Erythroblast (primary cell): ENCODE measurements at places on chromosomes 12 and 14.

GRCh38 chr12:106425061-106425702 lies 67.6 kb downstream of the POLR3B start:
- no peak for DNase-seq

DNA sequence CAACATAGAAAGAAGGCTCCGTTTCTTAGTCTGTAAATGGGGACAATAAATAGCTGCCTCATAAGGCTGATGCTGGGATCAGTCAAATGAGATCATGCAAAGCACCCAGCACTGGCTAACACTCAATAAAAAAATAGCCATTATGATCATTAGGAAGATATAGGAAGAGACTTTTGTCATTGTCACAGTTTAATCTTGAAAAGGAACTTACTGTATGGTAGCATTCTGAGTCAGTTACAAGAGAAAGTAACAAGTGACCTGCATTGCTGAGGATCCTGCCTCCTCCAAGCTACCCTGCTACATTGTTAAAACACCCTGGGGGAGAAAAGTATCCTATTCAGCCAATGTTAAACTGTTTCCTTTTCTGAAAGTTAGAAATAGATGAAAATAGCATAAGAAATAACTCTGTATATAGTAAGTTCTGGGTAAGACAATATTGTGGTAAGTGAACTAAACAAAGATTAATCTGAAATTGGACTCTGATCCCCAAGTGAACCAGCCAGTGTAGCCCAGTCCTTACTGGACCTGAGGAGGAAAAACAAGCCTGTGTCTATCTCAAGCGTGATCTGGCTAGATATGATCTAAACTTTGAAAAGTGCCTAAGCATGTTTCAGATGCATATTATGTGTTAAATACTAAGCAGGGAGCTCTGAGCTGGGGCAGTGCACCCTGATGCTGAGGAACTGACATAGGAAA lies 3.6 kb upstream of the NUDT4 start:
- peak; percentile 75 for DNase-seq

GRCh38 chr12:89075880-89076540 lies 276.3 kb downstream of the DUSP6 start:
- no peak for DNase-seq

GRCh38 chr12:127355061-127355841 lies 911.7 kb upstream of the TMEM132C start:
- no peak for DNase-seq

DNA sequence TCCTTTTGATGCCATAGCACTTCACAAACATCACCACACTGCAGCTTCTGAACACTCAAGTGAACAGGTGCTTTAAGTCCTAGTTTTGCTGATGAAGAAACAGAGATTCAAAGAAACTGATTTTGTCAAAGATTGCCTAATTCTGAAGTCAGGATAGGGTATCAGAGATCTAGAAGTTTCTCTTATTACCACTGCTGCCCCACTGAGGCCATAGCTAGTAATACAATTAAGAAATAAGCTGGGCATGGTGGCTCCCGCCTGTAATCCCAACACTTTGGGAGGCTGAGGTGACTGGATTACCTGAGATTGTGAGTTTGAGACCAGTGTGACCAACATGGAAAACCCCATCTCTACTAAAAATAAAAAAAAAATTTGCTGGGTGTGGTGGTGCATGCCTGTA lies 458.3 kb upstream of the SEL1L start:
- DNase-seq, result peak; percentile 4

GRCh38 chr14:58488550-58488949 lies 61.0 kb downstream of the KIAA0586 start:
- DNase-seq, result no peak

DNA sequence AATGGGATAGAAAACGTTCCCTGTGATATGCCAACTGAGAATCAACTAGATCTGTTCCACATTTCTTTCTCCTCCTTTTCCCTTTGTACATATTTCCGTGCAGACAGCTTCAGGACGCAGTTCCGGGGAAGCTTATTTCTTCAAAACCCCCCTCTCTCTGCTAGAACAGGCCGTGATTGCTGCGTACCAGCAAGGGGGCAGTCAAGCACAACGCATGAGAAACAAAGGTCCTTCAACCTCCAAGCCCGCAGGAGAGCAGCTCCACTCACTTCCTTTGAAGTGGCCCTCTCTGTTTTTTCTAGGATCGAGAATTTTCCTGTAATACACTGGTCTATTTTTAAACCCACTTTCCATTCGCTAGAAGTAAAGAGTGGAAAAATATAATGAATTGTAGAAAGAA lies 80.8 kb downstream of the ZNF664 start:
- DNase-seq, result peak; percentile 30

DNA sequence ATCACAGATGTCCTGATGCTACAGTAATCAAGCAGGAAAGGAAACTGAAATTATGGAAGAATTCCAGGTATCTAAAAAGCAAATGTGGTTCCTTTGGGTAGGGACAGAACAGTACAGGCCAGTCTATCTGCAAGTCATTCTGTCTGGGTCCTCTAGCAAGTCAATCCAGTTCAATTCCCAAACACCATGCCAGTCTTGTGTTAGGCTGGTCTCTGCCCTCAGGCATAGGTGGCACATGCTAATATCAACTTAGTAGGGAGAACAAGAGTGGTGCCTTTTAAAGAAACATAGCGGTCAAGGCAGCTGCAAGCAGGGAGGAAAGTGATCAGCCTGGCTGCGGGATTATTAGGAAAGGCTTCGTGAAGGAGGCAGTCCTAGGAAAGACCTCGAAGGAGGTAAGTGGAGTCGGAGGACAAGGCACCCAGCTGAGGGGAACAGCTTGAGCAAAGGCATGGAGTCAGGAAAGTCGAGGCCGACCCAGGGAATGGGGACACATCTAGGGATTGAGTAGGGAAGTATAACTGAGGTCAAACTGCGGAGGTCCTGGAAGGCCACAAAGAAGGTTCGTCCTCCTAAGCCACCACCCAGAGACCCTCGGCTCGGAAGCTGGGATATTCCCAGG lies 3.8 kb upstream of the PLEKHG6 start:
- DNase-seq, result no peak

GRCh38 chr12:70948236-70948975 lies 27.9 kb upstream of the PTPRR start:
- DNase-seq, result no peak

GRCh38 chr14:60206837-60207533 lies 41.8 kb upstream of the DHRS7 start:
- DNase-seq, result no peak

DNA sequence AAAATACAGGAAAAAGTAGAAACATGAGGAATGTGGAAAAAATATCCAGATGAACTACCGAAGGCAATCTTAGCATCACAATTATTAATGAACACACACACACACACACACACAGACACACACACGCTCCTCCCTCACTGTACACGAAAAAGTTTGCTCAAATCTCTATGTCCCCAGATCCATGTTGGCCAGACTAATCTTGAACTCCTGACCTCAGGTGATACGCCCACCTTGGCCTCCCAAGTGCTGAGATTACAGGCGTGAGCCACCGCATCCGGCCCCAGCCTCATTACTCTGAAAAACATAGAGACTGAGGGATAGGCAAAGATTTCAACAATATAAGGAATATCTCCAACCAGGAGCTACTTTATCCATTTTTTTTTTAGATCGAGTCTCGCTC lies 17.2 kb downstream of the PITPNM2 start:
- DNase-seq, result no peak

GRCh38 chr14:26163761-26164160 lies 434.1 kb downstream of the NOVA1 start:
- peak; percentile 0 for DNase-seq

DNA sequence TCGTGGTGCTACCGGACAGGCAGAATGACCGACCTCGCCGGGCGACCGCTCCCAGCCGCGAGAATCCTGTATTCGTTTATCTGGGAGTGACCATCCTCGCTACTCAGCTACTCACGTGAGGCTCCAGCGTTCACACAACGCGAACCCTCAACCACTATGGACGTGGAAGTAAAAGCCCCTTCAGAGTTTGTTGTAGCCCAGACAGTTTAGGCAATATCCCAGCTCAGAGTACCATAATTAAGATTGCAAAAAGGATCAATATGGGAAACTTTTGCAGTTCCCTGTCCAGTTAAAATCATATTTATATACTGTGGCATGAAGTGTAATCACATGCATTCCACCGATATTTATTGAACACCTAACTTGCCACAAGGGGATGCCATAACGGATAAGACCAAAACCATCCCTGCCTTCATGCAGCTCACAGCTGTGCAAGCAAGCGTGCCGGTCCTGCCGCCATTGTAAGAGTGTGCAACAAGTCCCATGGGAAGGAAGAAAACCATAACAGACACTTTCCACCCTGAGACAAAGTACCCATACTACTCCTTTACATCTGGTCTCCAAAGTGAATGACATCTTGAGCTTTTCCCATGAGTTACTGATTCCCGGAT lies 938 bp upstream of the MAX start:
- peak; percentile 37 for DNase-seq

DNA sequence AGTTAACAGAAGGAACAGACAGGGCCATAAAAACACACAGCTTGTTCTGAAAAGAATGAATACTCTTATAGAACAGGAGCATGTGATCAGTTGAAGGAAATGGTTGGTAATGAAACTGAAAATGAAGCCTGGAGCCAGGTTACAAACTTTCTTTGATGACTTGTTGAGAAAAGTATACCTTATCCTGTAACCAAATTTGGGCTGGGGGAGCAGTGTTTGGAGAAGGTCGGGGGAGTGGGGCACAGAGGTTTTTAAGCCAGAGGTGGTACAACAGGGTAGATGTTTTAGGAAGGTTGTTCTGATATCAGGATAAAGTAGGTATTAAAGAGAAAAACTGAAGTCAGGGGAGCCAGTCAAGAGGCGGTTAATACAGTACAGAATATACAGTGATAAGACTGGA lies 8.2 kb downstream of the GOLT1B start:
- no peak for DNase-seq
